Osteoblast (primary cell): ENCODE measurements at places on chromosomes 3 and 15.
A peak's percentile ranks its signal among the peaks of the same experiment; 100 is the strongest.

DNA sequence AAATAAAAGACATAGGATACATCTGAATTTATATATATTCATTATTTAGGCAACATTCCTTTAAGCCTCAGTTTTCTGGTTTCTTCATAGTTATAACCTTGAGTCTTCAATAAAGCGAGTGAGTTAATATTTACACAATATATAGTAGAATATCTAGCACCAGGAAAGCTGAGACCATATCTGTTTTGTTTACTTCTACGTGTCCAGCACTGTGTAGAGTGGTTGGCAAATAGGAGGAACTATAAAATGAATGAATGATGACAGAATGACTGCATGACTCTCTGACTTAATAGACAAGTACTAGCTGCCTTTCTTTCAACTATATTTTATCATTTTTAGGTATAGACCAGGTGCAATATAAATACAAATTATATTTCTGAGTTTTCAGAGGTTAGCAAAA lies 197.8 kb upstream of the RBMS3 start:
- DNase-seq, result peak; percentile 35

DNA sequence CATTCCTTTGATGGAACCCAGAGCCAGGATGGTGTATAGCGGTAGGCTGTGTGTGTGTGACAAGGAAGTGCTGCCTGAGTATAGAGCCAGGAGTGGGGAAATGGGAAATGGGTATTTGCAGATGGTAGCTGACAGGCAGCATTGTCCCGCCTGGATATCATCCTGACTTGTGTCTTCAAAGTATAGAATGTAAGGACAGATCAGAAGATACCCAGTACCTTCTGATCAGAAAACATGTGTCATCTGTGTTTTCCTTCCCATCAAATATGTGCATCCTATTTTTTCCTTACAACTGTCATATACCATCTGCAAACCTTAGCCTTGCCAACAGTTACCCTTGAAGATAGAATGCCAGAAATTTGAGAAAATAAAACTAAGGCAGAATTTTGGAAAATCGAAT lies 146.2 kb upstream of the CBLB start:
- no peak for DNase-seq

GRCh38 chr3:167102071-167102470 lies 278.0 kb downstream of the ZBBX start:
- no peak for DNase-seq

GRCh38 chr3:28916713-28917499 lies 364.0 kb upstream of the RBMS3 start:
- DNase-seq, result peak; percentile 76

GRCh38 chr3:9617056-9617455 lies 32.2 kb upstream of the MTMR14 start:
- no peak for DNase-seq

DNA sequence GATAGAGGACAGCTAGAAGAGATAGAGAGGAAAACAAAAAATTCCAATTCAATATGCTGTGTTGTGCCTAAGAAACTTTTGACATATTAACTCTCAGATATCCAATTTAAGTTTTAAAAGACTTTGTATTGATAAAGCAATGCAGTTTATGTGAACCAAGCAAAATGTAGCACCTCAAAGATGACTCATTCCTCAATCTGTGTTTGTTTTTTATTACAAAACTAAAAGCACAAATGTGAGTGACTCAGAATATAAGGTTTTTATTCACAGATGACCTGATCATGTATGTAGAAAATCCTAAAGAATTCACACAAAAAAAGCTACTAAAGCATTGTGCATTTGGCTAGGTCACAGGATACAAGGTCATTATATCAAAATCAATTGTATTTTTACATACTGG lies 11.1 kb downstream of the HCLS1 start:
- DNase-seq, result no peak

- no peak for DNase-seq
Observed at GRCh38 chr15:58444056-58444455, 12.3 kb downstream of the LIPC start.

DNA sequence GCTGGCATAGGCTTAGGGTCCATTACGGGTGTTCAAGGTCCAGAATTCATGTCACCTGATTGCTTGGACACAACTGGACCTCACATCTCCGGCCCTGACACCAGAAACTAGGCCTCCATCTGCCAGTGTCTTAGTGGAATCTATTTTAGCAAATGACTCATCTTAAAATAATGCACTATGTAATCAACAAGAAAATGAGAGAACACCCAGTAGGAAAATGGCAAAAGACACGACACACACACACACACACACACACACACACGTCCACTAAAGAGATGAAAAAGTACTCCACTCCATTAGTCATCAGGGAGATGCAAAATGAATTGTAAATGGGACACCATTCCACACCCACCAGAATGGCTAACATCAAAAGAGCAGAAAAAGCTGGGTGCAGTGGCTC lies 11.2 kb downstream of the APBA2 start:
- peak; percentile 96 for DNase-seq

GRCh38 chr3:48966876-48967361 lies 23.1 kb upstream of the P4HTM start:
- peak; percentile 86 for DNase-seq

DNA sequence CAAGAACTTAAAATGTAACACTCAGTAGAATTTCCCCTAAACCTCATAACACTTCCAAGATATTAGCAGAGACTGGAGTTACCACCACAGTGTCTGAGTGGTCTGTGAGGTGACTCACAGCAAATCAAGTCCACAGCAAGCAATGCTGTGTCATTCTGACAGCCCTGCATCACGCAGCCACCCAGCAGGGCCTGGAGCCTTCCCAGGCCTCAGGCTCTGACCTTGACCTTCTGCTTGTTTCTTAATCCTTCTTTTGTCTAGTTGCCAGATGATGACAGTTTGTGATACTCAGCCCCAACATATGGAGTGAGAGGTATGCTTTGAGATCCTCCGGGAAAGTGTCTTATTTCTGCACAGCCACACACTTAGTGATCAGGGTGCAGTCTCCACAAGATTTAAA lies 82.5 kb downstream of the TOP2B start:
- DNase-seq, result peak; percentile 91

GRCh38 chr15:99485153-99485961 lies 80.4 kb upstream of the MEF2A start:
- no peak for DNase-seq

GRCh38 chr15:29083161-29083560 lies 186.5 kb downstream of the NSMCE3 start:
- no peak for DNase-seq

GRCh38 chr3:184466413-184466960 lies 86.6 kb downstream of the CHRD start:
- no peak for DNase-seq

DNA sequence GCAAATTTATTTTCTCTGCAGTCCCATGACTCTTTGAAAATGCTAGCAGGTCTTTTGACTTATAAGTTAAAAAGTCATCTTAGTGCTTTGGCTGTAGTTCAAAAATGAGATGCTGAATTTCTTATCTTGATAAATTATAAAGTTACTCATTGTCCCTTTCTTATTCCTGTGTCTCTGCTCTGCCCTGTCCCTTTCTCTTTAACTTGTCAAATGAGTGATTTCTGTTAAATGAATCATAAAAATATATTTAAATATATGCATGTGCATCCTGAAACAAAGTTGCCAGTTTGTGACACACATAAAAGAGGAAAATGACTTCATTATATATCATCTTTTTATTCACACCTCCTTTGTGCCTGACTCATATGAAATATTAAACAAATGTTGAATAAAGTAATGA lies 1097.3 kb upstream of the EPHA6 start:
- DNase-seq, result no peak

DNA sequence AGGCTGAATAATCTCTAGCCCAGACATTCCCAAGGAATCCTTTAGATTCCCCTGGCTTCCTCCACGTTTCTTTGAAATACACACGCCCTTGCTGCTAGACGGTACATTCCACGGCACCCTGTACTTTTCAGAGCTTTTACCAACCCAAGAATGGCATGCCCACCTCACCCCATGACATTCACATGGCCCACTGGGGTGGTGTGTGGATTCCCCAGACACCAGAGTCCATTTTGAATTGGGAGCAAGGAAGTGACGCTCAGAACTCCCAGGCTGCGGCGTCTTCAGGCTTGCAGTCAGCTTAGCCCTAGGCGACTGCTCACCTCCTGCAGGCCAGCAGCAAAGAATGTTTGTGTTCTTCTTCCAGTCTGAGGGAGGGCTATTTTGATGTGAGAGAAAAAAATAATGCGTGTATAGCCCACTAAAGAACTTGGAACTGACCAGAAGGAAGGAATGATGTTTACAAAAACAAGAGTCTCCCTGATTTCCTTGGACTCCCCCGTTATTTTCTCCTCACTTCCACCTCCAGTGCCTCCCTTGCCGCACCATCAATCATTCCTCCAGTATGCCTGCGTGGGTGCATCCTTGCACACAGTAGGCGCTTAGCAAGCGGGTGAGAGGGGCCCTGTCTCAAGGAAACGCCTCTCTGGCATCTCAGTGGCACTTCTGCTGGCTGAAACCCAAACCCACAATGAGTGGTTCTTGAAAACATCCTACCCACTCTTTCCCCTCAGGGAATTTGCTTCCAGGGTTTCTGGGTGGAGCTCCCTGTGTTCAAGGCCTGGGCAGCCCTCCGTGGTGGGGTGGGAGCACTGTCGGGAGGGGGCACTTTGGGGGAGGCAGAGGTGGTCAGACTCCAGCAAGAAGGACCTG lies 59.9 kb downstream of the SMAD6 start:
- peak; percentile 93 for DNase-seq

GRCh38 chr3:182618981-182619591 lies 174.2 kb upstream of the ATP11B start:
- no peak for DNase-seq

GRCh38 chr15:81419332-81419943 lies 45.4 kb upstream of the TMC3 start:
- no peak for DNase-seq

DNA sequence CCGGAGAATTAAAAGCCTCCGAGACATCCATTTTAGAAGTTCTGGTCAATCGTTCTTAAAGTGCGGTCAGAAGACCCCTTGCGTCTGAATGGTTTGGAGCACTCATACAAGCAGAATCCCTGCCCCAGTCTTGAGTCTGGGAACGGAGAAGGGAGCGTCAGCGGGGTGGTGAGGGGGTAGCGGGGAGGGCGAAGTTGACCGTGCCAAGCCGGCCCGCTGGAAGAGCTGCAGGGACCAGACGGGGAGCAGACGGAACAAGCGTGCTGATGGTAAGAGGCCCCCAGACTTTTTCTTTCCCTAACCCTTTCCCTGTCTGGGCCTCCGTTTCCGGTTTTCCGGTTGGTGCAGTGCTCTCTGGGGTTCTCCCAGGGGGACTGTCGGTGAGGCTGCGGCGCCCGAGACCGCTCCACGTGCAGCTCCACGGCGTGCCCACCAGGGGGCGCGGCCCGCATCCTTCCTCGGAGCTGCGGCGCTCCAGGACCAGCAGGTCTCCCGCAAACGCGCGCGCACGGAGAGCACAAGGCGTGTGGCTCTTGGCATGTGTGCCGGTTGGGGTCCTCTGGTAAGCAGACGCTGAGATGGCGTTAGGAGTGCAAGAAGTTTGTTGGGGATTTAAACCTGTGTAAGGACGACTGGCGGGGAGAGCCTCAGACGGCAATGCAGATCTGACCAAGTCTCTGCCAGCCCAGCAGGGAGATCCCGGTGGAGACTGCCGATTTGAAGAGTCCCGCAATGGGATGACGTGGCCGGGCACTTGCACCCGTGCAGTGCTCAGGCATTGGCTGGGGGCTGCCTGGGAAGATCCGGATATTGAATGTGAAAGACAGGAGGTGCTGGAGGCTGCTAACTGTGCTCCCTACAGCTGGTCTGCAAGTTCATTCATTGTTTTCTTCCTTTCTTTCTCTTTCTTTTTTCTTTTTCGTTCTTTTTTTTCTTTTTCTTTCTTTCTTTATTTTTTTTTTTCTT lies 19.2 kb upstream of the CORO2B start:
- peak; percentile 94 for DNase-seq

DNA sequence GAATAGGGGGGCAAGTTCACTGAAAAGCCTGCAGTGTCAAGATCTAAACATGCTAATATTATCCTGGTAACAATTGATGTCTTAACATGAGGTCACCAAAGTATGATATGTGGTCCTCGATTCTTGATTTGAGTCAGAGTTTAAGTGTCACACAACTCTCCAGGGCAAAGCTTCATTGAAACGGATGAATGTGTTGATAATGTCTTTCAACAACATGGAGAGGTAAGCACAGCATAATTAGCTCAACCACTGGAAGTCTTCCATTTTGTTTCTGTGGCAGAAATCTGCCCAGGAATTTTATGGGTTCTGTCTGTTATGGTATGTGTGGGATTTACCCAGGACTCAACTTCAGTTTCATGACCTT lies 591.5 kb downstream of the ZNF385D start:
- no peak for DNase-seq

DNA sequence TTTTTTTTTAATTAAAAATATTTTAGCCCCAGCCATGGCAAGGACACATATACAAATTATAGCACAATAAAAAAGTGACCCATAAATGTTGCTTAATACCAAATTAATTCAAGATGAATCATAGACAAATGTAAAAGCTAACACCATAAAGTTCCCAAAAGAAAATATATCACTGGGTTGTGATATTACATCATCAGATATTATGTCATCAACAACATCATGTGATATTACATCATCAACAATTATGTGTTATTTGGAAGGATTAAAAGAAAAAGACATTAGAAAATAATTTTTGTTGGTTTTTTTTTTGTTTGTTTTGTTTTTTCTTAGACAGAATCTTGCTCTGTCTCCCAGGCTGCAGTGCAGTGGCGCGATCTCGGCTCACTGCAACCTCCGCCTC lies 34.5 kb upstream of the ABHD10 start:
- DNase-seq, result no peak

DNA sequence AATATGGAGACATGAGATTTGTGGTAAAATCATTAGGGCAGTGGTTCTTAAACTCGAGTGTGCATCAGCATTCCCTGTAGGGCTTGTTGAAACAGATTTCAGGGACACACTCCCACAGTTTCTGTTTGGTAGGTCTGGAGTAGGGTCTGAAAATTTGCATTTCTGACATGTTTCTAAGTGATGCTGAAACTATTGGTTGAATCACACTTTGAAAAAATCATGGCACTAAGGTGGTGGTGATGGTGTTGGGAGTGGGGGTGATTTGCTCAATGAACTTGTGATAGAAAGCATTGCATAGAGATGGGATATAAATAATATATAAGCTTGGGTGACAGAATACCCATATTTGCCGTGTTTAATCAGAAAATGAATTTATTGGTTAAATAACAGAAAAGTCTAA lies 11.3 kb downstream of the MITF start:
- DNase-seq, result peak; percentile 42

DNA sequence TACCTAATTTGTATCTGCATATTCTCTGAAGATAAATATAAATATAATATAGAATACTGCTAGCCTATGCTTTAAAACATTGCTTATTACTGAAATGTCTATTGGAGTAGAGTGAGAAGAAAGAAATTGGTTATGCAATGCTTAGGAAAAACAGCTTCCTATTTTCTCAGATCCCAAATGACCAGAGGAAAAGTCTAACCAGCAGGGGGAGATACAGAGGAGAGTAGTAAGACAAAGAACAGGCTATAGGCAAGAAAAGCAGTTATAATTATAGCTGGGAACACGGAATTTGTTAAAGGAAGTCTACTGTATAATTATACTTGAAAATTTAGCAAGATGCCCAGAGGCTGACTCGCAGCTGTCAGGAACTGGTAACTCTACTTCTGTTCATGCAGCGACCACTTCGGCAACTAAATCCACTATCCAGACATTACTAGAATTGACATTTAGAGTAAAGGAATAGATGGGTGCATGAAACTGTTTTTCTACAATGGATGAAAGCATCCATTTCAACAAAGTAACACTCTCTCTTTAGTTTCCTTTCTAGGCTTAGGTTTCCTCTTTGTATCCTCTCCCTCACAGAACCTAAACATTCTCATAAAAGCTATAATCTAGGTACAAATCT lies 97.2 kb downstream of the TBC1D5 start:
- DNase-seq, result no peak
